ENCODE measurements at places on chromosomes 1 and 21. TPM values are rescaled to one million over a fixed set of nuclear protein-coding genes. Genes with fewer than 3 reads are reported as not detected.

- peak; percentile 74 for DNase-seq
- no peaks in the 10 kb centered on the region for H3K36me3 ChIP-seq
- peak overlapping the region; percentile 1 for H3K4me3 ChIP-seq
- peaks cover 11% of the 10 kb centered on the region for H3K27me3 ChIP-seq
- H3K27ac ChIP-seq: no peak overlapping the region
- H3K4me1 ChIP-seq: peaks cover 7% of the 10 kb centered on the region
These were observed 7.5 kb upstream of the ZNF648 start for GRCh38 chr1:182069028-182069466.

The OLIG2 gene
- 0.35 TPM for total RNA-seq

GRCh38 chr1:172154551-172154950 is 265.9 kb upstream of the C1orf105 start:
- H3K4me3 ChIP-seq: no peak overlapping the region
- H3K4me1 ChIP-seq: peaks cover 32% of the 10 kb centered on the region
- no peaks in the 10 kb centered on the region for H3K36me3 ChIP-seq
- no peak for DNase-seq

DNA sequence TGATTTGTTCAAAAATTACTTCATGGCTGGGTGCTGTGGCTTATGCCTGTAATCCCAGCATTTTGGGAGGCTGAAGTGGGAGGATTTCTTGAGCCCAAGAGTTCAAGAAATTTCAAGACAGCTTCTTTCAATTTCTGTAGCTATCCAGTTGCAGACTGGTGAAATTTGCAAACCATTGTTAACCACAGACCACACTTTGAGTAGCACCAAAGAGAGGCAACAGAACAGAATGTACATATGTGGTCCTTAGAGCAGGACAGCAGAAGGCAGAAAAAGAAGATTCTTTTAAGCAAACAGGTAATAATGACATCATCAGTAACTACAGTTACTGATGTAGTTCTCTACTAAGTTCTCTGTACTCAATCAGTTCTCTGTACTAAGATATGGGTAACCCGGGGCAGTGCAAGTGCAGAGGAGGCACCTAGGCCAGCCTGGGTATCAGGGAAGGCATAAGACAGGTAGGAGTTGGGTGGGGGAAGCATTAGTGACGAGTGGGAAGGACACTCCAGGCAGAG is 5.5 kb upstream of the KLF17 start:
- H3K36me3 ChIP-seq: no peaks in the 10 kb centered on the region
- peaks cover 4% of the 10 kb centered on the region for H3K27me3 ChIP-seq
- DNase-seq: no peak
- H3K4me1 ChIP-seq: no peaks in the 10 kb centered on the region

DNA sequence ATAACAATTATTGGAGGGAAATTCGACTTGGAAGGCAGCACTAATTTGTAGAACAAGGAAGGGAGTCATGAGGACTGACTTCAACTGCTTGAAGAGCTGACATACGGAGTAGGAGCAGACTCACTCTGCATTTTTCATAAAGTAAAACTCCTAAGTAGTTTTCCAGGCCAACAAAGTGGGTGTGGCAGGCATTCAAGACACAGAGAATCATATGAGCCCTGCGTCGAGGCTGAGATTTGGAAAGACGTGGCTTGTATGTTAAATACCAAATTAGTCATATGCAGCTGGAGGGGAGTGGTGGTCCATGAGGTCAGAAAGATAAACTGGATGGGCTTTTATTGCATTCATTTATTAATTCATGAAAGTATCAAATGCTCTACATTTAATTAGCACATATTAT is 255.7 kb upstream of the JUN start:
- H3K27ac ChIP-seq: no peak overlapping the region
- no peak overlapping the region for H3K4me3 ChIP-seq
- no peak for DNase-seq
- H3K27me3 ChIP-seq: no peaks in the 10 kb centered on the region
- no peaks in the 10 kb centered on the region for H3K36me3 ChIP-seq

The NID1 gene
- total RNA-seq: 45.5 TPM

DNA sequence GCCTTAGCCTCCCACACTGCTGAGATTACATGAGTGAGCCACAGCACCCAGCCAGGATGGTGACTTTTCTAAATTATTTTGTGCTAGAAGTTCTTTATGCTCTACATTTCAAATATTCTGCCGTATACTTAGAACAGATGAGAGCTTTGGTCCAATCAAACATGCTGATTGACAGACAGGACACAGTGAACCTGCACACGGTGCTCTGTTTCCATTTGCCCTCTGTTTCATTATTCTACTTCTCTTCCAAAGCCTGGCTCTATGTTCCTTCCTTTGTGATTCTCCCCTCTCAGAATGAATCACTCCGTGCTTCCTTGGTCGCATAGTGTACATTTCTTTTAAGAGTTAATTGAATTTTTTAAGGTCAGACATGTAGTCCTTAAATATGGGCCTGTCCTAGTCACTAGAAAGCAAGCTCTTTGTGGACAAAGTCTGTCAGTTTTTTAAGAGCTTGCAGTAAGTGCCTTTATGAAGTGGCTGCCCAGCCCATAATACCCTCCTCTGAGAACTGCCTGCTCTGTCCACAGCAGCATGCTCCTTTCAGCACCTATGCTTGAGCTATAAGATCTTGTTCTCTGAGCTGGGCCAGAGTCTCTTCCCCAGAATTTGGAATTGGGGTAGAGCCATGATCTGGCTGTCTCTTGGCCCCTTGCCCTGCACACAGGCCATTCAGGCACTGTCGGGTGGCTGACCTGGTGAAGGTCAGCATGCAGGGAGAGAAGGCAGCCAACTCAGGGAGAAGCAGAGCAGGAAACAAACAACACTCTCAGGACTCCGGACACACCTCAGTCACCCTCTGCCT is 66.8 kb upstream of the SLC44A3 start:
- peak overlapping the region; percentile 73 for H3K27ac ChIP-seq
- H3K4me1 ChIP-seq: peaks cover 29% of the 10 kb centered on the region
- peaks cover 10% of the 10 kb centered on the region for H3K36me3 ChIP-seq
- no peak overlapping the region for H3K4me3 ChIP-seq

GRCh38 chr1:164263540-164263939 is 295.4 kb upstream of the PBX1 start:
- H3K36me3 ChIP-seq: no peaks in the 10 kb centered on the region
- H3K27me3 ChIP-seq: no peaks in the 10 kb centered on the region
- no peak for DNase-seq
- H3K4me1 ChIP-seq: peaks cover 15% of the 10 kb centered on the region

GRCh38 chr1:3320246-3321152 is 134.0 kb upstream of the ARHGEF16 start:
- no peaks in the 10 kb centered on the region for H3K36me3 ChIP-seq
- H3K4me3 ChIP-seq: no peak overlapping the region
- H3K27me3 ChIP-seq: peaks cover 28% of the 10 kb centered on the region
- peaks cover 16% of the 10 kb centered on the region for H3K4me1 ChIP-seq
- DNase-seq: no peak

The KLF17 gene
- not detected for total RNA-seq

DNA sequence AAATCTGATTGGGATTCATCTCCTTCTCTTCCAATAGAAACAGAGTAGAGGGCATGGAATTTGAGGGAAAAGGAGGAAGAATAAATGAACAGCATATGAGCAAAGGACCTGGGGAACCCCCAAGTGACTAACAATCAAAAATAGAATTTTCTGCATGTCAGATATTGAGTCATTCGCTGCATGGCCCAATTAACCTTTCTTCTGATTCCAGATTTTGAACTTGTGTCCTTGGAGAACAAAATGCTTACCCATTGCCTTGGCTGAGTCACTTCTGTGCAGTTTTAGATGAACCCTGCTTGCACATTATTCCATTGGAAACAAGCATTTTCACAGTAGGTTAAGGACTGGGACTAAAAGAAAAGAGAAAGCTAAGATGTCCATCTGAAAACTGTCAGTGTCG is 390.5 kb downstream of the ST6GALNAC3 start:
- H3K36me3 ChIP-seq: no peaks in the 10 kb centered on the region
- H3K4me3 ChIP-seq: no peak overlapping the region
- H3K27me3 ChIP-seq: no peaks in the 10 kb centered on the region
- peaks cover 2% of the 10 kb centered on the region for H3K4me1 ChIP-seq
- H3K27ac ChIP-seq: no peak overlapping the region
